ENCODE measurements at places on chromosomes 7 and 10. TPM values are rescaled to one million over a fixed set of nuclear protein-coding genes. Genes with fewer than 3 reads are reported as not detected.

GRCh38 chr10:28684157-28684985 is 7.0 kb downstream of the BAMBI start:
- H3K27ac ChIP-seq = no peak overlapping the region
- no peak for DNase-seq
- H3K27me3 ChIP-seq = no peaks in the 10 kb centered on the region
- H3K4me3 ChIP-seq = no peak overlapping the region
- peaks cover 40% of the 10 kb centered on the region for H3K36me3 ChIP-seq
- peaks cover 8% of the 10 kb centered on the region for H3K4me1 ChIP-seq

LEP gene
- total RNA-seq = not detected

GRCh38 chr7:91343996-91344629 is 79.9 kb downstream of the FZD1 start:
- H3K27me3 ChIP-seq = peaks cover 30% of the 10 kb centered on the region
- DNase-seq = no peak
- no peaks in the 10 kb centered on the region for H3K4me1 ChIP-seq
- no peaks in the 10 kb centered on the region for H3K36me3 ChIP-seq
- H3K4me3 ChIP-seq = no peak overlapping the region

GRCh38 chr10:47381427-47382379 is 2.4 kb downstream of the ZNF488 start:
- no peak for DNase-seq
- no peaks in the 10 kb centered on the region for H3K36me3 ChIP-seq
- no peak overlapping the region for H3K4me3 ChIP-seq
- no peak overlapping the region for H3K27ac ChIP-seq

DNA sequence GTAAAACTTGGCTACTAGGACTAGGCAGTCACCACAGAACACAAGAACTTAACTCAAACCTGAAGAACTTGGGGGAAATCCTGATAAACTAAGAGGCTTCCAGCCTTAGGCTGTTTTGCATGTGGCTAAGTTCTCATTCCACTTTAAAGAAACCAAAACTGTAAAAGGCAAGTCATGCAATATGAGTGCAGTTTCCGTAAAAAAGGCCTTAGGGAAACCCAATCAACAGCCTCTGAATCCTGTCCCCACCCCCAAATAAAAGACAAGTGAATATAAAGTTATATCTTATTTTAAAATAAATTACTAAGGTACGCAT is 95.1 kb downstream of the USP6NL start:
- no peak for DNase-seq
- H3K36me3 ChIP-seq = peaks cover 43% of the 10 kb centered on the region
- peaks cover 9% of the 10 kb centered on the region for H3K4me1 ChIP-seq
- no peaks in the 10 kb centered on the region for H3K27me3 ChIP-seq

VGF gene
- total RNA-seq = 5.7 TPM

GRCh38 chr7:12715372-12716133 is 28.1 kb downstream of the ARL4A start:
- peak overlapping the region; percentile 56 for H3K4me3 ChIP-seq
- H3K36me3 ChIP-seq = no peaks in the 10 kb centered on the region
- peak overlapping the region; percentile 98 for H3K27ac ChIP-seq
- H3K4me1 ChIP-seq = peaks cover 10% of the 10 kb centered on the region
- DNase-seq = peak; percentile 86

DNA sequence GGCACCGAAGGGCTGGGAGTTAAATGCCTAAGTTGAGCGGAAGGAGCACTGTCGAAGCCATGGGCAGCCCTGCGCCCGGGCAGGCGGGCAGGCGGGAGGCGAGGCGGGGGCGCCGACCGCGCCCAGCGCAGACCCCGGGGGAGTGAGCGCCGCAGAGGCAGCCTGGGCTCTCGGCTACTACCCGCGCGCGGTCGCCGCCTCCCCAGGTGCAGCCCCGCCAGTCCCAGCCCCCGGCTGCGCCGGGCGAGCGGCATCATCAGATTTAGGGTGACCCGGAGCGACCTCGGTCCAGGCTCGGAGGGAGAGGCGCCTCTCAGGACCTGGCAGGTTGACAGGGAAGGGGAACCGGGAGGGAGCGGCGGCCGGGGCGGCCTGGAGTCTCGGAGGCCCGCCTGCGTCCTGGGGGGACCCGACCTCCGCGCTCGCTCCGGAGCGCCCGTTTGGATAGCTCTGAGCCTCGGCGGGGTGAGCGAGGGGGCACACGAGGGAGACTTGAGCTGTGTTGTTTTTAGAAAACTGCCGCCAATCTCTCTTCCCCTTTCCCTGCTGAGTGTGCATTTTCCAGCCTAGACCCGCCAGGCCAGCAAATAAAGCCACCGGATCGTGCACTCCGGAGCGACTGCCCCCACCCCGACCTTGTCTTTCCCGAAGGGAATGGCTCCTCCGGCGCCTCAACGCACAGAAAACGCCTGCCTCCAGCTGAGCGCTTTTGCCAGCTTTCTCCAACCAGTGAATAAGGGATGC is 2.3 kb upstream of the NRP1 start:
- no peaks in the 10 kb centered on the region for H3K4me1 ChIP-seq
- H3K4me3 ChIP-seq = no peak overlapping the region
- DNase-seq = no peak
- no peak overlapping the region for H3K27ac ChIP-seq

GRCh38 chr7:148487912-148488311 is 102.7 kb upstream of the C7orf33 start:
- no peak overlapping the region for H3K4me3 ChIP-seq
- H3K27me3 ChIP-seq = peaks cover 21% of the 10 kb centered on the region
- DNase-seq = no peak
- H3K27ac ChIP-seq = no peak overlapping the region
- H3K36me3 ChIP-seq = no peaks in the 10 kb centered on the region

DNA sequence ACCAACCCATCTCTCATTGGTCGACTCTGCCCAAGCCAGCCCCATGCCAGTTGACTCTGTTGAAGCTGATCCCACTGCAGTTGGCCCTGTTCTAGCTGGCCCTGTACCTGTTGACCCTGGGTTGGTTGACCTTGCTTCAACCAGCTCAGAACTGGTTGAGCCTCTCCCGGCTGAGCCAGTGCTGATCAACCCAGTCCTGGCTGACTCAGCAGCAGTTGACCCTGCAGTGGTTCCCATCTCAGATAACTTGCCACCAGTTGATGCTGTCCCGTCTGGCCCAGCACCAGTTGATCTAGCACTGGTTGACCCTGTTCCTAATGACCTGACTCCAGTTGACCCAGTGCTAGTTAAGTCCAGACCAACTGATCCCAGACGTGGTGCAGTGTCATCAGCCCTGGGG is 7.4 kb downstream of the PPRC1 start:
- no peaks in the 10 kb centered on the region for H3K27me3 ChIP-seq
- peaks cover 90% of the 10 kb centered on the region for H3K36me3 ChIP-seq
- H3K4me1 ChIP-seq = peaks cover 15% of the 10 kb centered on the region
- no peak overlapping the region for H3K4me3 ChIP-seq
- DNase-seq = no peak

ZNF727 gene
- not detected for total RNA-seq

DNA sequence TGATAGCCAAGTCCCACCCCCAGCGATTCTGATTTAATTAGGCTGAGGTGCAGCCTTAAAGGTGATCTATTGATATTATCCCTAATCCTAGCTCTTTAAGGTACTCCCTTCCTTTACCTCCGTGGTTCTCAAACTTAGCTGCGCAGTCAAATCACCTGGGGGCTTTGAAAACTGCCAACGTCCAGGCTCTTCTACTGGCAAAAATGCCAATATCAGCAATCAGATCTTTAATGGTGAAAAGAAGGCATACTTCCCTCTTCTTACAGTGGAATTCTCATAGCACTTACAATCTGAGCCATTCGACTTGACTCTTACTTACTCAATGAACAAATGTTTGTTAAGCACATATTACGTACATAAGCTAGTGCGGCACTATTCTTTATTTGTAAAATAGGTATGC is 704 bp upstream of the SLC35B4 start:
- peak overlapping the region; percentile 62 for H3K4me3 ChIP-seq
- no peak overlapping the region for H3K27ac ChIP-seq
- H3K27me3 ChIP-seq = peaks cover 4% of the 10 kb centered on the region
- H3K36me3 ChIP-seq = no peaks in the 10 kb centered on the region
- DNase-seq = no peak

GRCh38 chr10:70323138-70323696 is 39.4 kb upstream of the NPFFR1 start:
- H3K36me3 ChIP-seq = no peaks in the 10 kb centered on the region
- no peak for DNase-seq
- no peaks in the 10 kb centered on the region for H3K4me1 ChIP-seq
- H3K27ac ChIP-seq = no peak overlapping the region
- H3K27me3 ChIP-seq = no peaks in the 10 kb centered on the region

GRCh38 chr7:152911922-152912321 is 152.4 kb downstream of the ACTR3B start:
- 0 out of 2 replicates have a peak, but pooled peaks cover 3% of the 10 kb centered on the region for H3K4me1 ChIP-seq
- H3K4me3 ChIP-seq = no peak overlapping the region
- no peak for DNase-seq
- no peaks in the 10 kb centered on the region for H3K36me3 ChIP-seq
- H3K27ac ChIP-seq = no peak overlapping the region

DNA sequence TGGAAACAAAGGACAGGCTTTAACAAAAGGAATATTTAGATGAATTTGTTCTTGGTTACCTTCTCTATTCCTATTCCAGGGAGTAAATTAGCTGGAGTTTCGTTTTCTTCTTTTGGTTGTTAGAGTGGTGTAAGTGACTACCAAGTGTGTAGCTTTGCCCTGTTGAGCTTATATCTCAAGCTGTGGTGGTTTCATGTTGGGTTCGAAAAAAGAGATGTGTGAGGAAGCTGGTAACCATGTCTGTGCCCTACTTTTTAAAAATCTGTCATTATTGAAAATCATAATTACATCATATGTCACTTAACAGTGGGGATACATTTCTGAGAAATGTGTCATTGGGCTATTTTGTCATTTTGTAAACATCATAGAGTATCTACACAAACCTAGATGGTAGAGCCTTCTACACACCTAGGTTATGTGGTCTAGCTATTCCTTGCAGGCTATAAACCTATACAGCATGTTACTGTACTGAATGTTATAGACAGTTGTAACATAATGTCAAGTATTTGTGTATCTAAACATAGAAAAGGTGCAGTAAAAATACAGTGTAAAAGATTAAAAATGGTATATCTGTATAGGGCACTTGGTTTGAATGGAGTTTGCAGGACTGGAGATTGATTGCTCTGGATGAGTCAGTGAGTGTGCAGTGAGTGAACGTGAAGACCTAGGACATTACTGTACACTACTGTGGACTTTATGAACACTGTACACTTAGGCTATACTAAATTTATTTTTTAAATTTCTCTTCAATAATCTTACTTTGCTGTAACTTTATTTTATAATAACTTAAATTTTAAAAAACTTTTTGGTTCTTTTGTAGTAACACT is 90.4 kb downstream of the SEPTIN7 start:
- no peaks in the 10 kb centered on the region for H3K4me1 ChIP-seq
- no peak overlapping the region for H3K27ac ChIP-seq
- no peak overlapping the region for H3K4me3 ChIP-seq
- no peak for DNase-seq

SPDYE16 gene
- total RNA-seq = not detected

DNA sequence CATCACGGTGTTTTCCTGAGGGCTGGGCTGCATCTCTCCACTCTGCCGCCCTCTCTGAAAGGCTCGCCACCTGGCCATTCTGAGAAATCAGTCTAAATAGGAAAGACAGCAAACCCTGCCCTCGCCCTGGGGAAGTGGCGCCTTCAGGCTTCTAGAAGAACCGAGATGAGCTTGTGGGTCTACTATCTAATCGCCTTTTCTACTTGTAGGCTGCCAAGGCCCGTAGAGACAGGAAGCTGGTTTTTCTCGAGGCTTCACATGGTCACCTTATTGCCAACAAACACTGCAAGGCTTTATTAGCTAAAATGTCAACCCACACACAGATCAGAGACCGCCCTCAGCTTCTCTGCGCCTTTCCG is 21.4 kb downstream of the LAT2 start:
- H3K4me3 ChIP-seq = no peak overlapping the region
- no peak overlapping the region for H3K27ac ChIP-seq
- H3K36me3 ChIP-seq = peaks cover 80% of the 10 kb centered on the region
- H3K27me3 ChIP-seq = no peaks in the 10 kb centered on the region
- DNase-seq = no peak
- peaks cover 9% of the 10 kb centered on the region for H3K4me1 ChIP-seq

DNA sequence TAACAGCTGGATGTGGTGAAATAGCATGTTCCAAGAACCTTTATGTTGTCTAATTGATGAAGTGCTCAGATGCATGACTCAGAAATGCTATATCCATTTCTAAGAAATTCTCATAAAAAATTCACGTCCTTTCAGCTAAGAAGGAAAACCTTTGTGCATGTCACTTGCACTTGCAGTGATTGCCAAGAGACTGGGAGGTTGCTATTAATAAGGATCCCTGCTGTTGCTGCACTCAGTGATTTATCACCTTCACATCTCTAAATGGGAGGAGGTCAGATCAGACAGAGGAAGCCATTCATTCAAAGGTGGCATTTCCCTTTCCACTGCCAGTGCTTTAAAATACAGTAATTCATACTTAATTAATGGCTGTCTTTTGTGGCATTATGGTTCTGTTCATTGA is 89.5 kb downstream of the THSD7A start:
- H3K4me1 ChIP-seq = no peaks in the 10 kb centered on the region
- no peaks in the 10 kb centered on the region for H3K36me3 ChIP-seq
- no peaks in the 10 kb centered on the region for H3K27me3 ChIP-seq
- H3K4me3 ChIP-seq = no peak overlapping the region
- no peak overlapping the region for H3K27ac ChIP-seq

DNA sequence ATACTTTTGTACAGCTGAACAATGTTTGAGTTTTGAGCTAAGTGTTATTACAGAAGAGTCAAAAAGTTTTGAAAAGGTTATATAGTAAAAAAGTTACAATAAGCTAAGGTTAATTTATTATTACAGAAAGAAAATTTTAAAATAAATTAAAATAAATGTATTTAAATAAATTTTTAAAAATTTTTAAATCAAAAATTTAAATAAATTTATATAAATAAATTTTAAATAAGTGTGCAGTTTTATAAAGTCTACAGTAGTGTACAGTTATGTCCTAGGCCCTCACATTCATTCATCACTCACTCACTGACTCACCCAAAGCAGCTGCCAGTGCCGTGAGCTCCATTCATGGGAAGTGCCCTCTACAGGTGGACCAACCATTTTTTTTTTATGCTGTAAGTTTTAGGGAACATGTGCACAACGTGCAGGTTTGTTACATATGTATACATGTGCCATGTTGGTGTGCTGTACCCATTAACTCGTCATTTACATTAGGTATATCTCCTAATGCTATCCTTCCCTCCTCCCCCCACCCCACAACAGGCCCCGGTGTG is 462.9 kb upstream of the ZMIZ1 start:
- H3K4me1 ChIP-seq = no peaks in the 10 kb centered on the region
- DNase-seq = no peak
- H3K36me3 ChIP-seq = no peaks in the 10 kb centered on the region
- no peak overlapping the region for H3K27ac ChIP-seq

RNF32 gene
- total RNA-seq = 3.9 TPM
